Activated T-cell treated with anti-CD3 and anti-CD28 coated beads for 48 hours (primary cell): ENCODE measurements at places on chromosomes 11 and 22.
A peak's percentile ranks its signal among the peaks of the same experiment; 100 is the strongest.

DNA sequence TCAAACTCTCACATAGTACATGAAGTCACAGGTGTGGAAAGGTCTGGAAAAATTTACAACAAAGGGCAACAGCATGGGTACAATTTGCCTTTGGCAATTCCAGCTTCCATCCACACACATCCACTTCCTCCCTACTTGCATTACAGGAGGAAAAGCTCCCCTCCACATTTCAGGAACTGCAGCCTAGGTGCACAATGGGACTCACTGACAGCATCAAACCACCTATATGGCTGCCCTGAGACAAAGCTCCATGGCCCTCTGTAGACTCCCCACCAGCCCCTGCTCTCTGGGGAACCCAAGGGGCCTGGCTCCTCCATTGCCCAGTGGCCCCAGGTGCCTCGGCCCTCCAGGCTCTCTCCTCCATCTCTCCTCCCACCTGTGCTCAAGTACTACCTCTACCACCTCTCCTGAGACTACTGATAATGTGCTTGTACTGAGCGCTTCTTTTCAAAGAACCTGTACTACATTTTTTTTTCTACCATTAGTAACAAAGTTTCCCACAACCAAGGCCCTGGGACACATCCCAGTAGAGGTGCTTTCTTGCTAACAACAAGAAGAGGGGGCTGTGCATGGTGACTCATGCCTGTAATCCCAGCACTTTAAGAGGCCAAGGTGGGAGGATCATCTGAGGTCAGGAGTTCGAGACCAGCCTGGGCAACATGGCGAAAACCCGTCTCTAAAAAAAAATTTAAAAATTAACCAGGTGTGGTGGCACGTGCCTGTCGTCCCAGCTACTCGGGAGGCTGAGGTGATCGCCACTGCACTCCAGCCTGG lies 4.9 kb downstream of the YPEL1 start:
- no peak for DNase-seq

GRCh38 chr11:15616130-15617105 lies 501.7 kb downstream of the INSC start:
- no peak for DNase-seq

DNA sequence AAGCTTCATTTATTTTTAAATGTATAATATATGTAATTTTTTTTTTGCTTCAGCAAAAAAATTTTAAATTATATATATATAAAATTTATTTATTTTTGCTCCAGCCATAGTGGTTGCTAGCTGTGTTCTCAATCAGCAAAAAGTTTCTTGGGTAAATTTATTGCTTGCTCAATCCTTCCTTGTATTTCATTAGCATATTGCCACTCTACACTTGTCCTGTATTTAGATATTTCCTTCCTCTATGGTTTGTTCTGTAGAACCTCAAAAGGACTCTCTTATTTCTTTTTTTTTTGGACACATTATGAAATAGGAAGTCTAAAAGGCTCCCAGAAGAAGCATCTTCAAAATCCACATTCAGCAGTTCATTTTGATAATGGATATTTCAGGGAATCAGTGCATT lies 2.3 kb downstream of the PTPRJ start:
- DNase-seq: no peak

- no peak for DNase-seq
Observed at GRCh38 chr11:74676596-74676995, 54.6 kb downstream of the CHRDL2 start.

DNA sequence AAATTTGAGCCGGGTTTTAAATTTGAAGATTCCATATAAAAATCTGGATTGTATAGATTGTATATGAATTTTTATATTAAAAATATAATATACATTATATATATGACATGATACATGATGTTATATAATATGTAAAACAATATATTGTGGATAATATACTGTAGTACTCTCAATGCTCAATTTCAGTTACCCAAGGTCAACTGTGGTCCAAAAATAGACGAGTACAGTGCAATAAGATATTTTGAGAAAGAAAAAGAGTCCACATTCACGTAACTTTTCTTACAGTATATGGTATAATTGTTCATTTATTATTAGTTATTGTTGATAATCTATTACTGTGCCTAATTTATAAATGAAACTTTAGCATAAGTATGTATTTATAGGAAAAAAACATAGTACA lies 94.2 kb upstream of the YWHAH start:
- DNase-seq: no peak

DNA sequence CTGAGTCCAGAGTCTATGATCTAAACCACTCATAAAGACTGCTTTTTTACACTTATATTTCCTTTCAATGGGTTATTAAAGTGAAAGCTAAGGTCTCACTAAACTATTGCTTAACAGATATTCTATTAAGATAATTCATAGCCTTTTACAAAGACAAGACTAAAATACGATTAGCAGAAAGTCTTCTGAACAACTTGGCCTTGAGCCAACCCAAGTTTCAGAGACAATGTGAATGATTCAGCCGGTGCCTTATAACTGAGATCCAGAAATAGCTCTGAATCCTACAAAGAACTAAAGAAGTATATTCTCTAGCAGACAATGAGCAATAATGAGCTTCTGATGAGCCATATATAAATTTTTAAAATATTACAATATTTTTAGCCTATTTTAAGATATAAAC lies 41.5 kb upstream of the CARD18 start:
- DNase-seq: no peak

DNA sequence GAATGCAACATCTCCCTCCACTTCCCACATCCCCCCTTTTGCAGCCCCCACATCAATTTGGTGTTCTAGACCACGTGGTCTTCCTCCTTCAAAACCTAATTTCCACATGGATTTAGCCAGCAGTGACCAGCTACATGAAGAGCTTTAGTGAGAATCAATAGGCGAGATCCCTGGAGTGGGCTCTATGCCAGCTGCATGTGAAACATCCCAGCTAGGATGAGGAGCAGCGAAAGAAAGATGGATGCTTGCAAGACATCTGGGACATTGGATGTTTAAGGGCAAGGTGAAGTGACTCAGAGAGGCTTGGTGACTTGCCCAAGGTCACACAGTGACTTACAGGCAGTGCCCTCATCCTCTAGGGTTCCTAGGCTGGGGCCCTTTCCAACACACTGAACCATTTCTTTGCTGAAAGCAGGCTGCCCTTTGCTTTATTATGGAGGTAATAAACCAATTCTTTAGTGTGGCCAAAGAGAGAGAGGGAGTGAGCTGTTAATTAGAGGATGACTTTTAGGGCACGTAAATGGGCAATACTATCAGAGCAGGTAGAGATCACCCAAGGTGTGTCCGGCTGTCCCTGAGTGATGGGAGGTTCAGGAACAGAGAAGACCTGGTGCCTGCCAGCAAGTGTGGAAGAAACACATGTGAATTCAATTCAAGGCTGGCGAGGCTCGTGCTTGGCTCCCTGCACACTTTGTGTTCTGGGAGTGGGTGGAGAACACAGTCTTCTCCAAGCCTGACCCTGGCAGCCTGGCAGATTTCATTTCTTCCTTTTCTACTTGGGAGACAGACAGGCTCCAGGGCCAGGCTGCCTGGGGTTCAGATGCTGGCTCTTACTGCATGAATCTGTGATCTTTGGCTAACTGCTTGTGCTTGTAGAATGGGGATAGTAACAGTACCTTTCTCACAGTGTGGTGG lies 24.0 kb downstream of the TSPAN18 start:
- DNase-seq: no peak

- no peak for DNase-seq
Observed at GRCh38 chr11:59273373-59273841, 60.7 kb upstream of the MPEG1 start.

- no peak for DNase-seq
Observed at GRCh38 chr11:64409707-64410403, 50.9 kb downstream of the RPS6KA4 start.

DNA sequence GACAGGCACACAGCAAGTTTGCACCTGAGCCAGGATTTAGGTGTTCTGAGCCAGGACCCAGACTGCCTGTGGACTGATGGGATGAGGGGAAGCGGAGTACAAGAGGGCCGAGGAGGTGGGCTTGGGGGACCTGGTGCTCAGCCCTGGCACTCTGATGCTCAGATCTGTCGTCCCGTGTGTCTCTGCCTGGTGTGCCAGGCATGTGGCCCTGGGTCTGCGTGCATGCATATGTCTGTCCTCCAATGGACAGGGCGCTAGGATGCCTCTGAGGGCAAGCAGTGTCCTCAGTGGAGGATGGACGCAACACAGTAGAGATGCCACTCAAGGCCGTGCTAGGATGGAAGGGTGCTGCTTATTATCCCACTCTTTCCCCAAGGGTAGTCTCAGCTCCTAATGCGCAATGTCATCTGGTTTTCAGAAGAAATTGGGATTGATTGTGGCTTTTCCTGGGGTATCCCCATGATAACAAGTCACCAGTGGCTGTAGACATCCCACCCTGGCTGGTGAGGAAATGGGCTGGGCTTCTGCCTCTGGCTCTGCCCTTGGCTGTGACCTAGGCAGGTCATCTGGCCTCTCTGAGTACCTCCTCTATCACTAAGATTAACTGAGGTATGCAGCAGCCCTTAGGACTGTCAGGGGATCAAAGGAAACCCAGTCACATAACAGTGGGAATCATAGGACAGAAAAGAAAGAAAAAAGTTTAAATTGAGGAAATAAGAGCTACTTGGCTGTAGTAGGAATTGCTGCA lies 35.7 kb upstream of the SUSD2 start:
- DNase-seq: no peak

DNA sequence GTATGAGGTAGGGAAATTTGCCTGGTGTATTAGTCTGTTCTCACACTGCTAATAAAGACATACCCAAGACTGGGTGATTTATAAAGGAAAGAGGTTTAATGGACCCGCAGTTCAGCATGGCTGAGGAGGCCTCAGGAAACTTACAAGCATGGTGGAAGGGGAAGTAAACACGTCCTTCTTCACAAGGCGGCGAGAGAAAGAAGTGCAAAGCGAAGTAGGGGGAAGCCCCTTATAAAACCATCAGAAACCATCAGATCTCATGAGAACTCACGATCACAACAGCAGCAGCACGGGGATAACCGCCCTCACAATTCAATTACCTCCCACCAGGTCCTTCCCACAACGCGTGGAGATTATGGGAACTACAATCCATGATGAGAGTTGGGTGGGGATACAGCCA lies 12.0 kb upstream of the RFPL2 start:
- DNase-seq: no peak

GRCh38 chr11:65906602-65907001 lies 6.4 kb upstream of the FOSL1 start:
- no peak for DNase-seq

- peak; percentile 31 for DNase-seq
Observed at GRCh38 chr11:35235936-35236666, 97.1 kb downstream of the CD44 start.

DNA sequence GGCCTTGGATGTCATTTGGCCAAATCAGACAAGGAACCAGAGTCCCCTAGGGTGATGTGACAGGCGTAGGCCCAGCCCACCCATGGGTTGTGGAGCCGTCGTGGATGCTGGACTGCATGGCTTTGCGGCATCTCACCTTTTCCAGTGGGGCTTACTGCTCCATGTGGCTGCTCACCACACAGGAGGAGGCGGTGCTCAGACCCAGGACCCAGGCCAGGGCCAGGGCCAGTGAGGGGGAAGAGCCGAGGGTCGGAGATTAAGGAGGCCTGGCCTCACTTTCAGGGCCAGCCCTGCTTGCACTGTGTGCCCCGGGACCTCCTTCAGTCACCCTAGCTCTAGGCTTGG lies 105.6 kb downstream of the ST3GAL4 start:
- DNase-seq: no peak

- DNase-seq: no peak
Observed at GRCh38 chr11:34656062-34656720, 35.3 kb downstream of the EHF start.

DNA sequence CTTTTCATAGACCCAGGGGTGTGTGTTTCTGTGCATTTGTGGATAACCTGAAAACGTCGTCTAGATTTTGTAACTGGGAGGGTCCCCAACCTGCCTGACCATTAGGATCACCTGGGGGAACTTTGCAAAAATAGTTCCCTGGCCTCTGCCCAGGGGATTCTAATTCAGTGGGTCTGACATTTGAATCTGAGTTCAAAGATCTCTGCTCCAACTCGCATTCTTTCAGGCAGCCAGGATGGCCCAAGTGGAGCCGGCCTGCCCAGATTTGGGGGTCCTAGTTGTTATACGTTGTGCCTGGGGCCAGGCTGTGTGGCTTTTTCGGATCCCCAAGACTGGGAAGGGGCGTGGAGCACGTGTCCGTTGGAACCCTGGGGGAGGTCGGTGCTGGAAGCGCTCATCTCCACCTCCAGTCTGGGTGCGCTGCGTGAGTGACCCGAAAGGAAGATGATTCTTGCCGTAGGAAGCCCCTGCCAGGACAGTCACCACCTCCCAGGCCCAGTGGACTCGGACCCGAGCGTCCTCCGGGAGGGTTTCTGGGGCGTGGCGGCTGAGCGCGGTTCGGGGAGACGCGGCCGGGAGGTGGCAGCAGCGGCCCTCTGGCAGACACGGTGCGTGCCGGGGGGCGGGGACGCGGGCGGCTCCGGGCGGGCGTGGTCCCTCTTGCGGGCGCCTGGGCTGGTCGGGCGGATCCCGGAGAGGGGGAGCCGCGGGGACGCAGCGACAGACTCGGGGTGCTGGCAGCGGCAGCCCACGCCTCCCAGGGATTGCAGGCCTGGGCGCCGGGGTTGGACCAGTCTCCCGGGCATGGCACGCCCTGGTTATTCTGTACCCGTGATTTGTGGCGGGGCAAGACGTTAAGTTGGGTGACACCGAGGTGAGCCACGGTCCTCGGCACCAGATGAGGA lies 29.2 kb upstream of the PLET1 start:
- peak; percentile 85 for DNase-seq

GRCh38 chr11:35787626-35788025 lies 125.1 kb downstream of the TRIM44 start:
- DNase-seq: no peak

- DNase-seq: no peak
Observed at GRCh38 chr11:61134801-61135257, 26.4 kb downstream of the VPS37C start.

DNA sequence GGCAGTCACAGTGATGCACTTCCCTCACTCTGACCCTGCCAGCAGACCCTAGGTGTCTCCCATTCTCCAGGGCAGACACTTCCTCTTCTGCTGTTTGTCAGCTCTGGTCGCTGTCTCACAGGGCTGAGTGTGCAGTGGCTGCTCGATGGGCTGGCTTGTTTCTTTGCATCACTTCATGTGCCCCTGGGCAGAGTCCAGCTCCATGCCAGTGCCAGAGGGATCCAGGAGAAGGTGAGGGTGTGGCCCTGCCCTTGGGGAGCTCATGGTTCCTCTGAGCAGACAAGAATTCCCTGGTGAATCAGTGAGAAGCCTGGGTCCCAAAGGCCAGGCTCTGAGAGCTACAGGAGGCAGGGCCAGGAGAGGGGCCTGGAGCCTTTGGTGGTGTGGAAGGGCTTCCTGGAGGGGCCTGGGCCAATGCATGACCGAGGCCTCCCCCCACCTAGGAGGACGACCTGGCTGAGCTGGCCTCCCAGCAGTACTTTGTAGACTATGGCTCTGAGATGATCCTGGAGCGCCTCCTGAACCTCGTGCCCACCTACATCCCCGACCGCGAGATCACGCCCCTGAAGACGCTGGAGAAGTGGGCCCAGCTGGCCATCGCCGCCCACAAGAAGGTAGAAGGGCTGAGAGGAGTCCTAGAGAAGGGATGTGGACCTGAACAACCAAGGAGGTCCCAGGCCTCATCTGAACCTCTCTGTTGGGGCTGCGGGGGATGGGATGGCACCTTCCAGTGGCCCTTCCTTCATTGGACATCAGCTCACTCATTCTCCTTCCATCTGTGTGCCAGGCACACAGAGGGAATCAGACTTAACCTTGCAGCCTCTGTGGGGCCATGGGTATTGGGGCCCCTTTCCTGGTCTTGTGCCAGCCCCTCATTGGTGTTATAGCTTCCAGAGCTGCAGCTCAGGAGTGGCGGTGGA lies 66.1 kb downstream of the MYO7A start:
- DNase-seq: no peak

GRCh38 chr11:124483422-124483821 lies 37.9 kb upstream of the OR8B8 start:
- DNase-seq: no peak
